ENCODE measurements at places on chromosomes 3 and 15.

GRCh38 chr15:71303977-71304376, 188.7 kb downstream of the THSD4 start:
- no peak for DNase-seq

DNA sequence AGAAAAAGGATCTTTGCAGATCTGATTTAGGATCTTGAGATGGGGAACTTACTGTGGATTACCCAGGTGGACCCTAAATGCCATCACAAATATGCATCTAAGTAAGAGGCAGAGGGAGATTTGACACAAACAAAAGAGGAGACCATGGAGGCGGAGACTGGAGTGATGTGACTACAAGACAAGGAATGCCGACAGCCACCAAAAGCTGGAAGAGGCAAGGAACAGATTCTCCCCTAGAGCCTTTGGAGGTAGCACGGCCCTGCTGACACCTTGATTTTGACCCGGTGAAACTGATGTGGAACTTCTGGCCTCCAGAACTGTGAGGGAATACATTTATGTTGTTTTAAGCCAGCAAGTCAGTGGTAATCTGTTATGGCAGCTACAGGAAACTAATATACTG, 44.0 kb downstream of the GASK1A start:
- DNase-seq, result no peak

DNA sequence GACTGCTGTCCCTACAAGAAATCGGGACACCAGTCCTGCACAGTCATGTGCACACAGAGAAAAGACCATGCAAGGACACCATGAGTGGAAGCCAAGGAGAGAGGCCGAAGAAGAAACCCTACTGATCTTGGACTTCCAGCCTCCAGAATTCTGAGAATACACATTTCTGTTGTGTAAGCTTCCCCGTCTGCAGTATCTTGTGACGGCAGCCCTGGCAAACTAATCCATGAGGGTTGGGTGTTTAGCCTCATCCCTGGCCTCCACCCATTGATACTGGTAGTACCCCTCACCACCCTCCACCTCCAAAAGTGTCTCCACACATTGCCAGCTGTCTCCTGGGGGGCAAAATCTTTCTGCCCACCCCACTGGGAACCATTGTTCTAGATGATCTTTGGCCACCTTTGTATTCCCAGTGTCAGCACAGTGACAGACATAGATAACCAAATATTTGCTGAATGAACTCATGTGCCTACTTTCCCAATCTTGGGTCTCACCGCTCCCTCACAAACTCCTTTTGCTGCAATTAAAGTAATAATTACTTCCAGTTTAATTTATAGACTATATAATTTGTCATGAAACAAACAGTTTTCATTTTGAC, 83.8 kb downstream of the RAD18 start:
- no peak for DNase-seq

DNA sequence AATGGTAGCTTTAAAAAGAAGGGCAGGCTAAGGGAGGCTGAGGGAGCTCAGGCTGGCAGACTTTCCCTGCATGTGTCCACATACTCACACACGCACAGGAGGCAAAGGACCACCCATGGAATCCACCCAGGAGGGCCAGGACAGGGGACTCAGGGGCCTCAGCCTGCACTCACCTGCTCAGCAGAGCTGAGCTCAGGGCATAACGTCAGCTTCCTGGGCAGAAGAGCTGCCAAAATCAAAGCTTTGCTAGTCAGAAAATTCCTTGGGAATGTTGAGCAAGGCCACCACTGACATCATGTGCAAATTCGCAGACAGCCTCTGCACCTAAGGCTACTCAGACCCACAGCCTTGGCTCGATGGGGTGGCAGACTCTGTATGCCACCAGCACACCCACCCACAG, 16.4 kb upstream of the ALAS1 start:
- no peak for DNase-seq

DNA sequence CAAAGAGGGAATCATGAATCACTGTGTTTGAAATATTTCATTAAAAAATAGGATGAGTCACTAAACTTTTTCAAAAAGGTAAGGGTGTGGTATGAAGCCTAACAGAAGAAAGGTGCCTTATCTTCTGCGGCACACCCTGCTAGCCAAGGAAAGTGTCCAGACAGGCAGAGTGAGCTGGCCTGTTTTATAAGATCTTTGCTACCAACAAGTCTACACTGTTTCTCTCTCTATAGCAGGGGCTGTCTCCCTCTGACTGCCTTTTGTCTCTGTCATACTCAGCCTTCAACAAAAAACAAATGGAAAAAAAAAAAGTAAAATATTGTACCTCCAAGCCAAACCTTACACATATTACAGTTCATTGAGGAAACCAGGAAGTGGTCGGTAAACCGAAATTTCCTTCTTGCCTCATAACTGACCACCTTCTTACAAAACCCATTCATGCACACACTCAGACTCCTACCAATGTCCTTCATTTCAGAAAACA, 9.1 kb downstream of the ZDHHC3 start:
- DNase-seq, result no peak

DNA sequence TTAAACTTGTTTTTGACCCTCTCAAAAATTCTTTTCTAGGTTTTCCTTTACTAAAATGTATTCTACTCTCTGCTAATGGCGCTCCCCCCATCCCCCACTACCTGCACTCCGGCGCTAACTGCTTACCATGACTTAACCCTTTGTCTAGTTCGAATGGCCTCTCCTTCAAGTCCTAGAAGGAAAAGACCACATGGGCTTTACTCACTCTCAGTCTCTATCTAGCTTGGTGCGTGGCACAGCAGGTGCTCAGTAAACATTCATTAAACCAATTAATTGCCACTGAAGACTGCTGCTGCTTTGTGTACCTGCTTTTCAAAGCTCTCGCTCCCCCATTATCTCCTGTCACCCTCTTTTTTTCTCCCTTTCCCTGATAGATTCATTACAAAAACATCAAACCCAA, 457.7 kb upstream of the THRB start:
- no peak for DNase-seq

DNA sequence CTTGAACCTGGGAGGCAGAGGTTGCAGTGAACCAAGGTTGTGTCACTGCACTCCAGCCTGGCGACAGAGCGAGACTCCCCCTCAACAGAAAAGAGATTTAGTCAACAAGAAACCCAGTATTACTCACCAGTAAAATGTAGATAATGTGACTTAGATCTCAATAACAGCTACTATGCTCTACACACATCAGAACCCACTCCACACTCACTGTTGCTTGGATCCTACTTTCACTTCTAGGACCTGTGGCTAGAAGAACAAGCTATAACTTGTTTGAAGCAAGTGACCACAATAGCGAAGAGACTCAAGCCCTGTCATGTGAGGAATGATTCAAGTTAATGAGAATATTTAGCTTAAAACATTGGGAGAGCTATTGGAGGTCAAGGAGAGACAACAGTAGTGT, 100.7 kb downstream of the ANXA2 start:
- DNase-seq, result no peak

- DNase-seq, result no peak
Observed at GRCh38 chr3:72663429-72663828, 184.8 kb downstream of the SHQ1 start.

DNA sequence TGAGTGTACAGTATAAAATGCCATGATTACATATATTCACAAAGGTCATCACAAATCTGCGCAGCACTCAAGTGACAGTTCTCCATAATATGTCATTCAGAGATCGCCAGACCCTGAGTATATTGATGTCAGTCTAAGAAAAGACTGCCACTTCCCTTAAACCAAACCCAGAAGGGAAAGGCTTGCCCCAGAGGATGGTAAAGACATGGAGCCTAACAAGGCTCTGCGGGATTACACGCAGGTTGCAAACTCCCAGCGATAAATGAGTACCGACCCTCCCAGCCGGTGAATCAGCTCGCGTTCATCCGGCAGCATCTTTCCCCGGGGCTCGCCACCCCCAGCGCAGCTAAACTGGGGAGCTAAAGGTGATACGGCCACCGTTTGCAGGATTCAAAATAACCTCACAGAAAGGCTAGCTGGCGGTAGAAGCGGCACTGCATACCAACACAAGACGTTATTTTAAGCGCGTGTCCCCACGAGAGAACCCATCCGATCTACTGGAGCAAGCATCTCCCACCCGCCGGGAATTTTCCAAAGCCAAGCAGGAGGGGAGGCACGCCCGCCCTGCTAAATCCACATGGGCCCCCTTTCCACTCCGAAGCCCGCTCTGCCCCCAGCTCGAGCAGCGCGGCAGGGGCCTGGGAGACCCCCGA, 643 bp downstream of the MYO5A start:
- DNase-seq, result no peak

DNA sequence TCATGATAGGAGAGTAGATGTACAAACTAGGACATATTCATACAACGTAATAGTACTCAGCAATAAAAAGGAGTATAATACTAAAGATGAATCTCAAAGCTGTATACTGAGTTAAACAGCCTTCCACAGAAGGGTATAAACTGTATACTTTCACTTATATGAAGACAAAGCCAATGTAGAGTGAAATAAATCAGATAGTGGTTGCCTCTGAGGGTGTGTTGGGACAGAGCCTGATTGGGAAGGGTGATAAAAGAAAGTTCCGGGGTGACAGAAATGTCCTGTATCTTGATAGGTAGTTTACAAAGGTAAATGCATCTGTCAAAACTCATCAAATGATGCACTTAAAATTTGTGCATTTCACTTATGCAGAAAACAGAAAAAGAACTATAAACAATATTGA, 122.5 kb downstream of the ADAM10 start:
- DNase-seq, result no peak

DNA sequence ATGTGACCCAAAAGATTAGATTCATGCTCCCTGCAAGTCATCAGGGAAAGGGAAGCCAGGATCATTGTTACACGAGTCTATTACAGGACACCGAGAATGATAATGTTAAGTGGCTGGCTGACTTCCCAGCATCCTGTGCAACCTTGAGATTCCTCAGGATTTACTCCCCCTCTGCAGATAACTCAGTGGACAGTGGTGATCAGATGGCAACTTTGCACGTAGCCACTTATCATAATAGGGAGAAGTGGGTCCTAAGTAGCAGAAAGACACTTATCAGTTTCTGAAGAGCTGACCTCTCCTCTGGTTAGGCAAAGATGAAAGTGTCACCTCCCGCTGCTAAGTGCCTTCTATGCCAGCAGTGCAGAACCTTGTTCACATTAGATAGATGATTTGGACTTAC, 6.7 kb upstream of the TMPRSS7 start:
- DNase-seq, result no peak

DNA sequence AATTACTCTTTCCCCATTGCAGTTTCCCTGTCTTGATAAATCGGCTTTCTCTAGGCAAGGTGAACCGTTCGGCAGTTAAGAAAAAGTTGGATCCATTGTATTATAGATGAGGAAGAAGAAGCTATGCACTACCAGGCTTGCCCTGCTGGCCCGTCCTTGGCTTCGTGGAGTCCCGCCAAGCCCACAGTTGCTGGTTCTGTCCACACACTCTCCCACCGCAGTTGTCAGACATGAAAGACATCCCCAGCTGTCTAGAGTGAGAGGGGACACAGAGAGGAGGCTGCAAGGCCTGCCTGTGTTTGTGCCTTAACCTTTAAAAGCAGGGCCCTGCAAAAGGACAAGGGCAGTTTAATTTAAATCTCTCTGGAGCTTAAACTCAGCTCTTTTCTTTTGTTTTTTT, 47.2 kb upstream of the PLCL2 start:
- no peak for DNase-seq

DNA sequence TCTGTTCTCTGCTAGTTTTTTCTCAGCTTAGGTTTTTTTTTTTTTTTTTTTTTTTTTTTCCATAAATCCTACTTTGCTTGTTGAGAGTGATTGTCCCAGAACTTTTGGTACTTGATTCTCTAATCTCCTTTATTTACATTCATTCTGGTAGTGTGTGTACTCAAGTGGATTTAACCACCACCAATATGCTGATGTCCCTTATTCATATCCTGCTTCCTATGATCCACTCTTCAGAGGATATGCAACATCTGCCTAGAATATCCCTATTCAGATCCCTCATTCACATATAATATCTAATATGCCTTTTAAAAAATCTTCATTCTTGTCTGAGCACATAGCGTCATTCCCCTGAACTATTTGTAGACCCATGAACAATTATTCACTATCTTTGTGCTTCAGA, 342.9 kb downstream of the VGLL3 start:
- DNase-seq, result no peak

DNA sequence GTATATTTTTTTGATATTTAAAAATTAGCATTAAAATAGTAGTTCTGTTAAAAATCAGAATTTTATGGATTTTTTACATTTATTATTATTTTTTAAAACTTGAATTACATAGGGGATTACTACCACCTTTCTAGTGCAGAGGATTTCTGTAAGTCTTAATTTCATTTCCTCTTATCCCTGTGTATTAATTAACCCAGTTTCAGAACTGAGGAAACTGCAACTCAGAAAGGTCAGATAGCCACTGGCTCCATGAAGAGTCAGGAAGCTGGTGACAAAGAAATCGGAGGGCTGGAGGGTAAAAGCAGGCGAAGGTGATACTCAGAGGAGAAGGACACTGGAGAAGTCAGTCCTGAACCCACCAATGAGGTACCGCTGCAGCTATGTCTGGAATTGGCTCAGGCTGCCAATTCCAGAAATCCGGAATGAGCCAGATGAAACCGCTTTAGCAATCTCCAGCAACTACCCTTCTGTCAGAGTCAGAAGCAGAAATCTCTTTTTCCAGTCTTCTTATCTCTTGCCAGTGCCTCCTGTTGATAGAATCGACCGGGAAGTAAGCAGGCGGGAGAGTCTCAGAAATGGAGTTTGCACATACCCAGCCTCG, 308.5 kb downstream of the SV2B start:
- DNase-seq, result peak; percentile 13

DNA sequence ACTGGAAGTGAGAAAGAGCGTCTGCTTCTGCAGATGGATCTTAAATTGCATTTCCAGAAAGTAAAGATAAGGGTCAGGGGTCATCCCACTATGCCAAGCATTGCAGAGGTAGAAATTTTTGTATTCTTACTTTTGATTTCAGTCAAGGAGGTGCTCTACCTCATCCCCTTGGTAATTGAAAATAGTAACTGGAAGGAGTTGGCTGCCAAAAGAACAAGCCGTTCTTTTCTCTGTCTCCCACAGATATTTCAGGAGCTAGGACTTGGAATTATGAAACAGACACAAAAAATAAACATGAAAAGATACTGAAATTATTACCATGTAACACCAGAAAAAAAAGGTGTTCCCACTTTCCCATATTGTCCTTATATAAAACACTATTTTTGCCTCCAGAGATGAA, 309.9 kb upstream of the UMPS start:
- no peak for DNase-seq

DNA sequence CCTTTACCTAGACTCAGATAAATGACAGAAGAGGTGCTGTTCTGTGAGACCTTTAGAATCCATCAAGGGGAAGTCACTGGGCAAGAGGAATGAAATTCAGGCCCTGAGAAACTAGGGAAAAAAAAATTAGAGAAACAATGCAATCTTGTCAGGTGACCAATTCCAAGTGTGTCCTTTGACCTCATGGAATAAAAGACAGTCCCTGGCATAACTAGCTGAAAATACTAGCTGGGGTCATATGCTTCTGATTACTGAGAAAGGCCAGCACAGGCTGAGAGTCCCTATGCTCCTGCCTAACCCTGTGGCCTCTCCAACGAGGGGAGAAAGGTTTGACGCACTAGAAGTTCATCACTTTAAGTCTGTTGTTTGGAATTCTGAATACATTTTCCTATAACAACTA, 167.3 kb downstream of the XXYLT1 start:
- no peak for DNase-seq
